ENCODE measurements at places on chromosomes 6 and 20. TPM values are rescaled to one million over a fixed set of nuclear protein-coding genes. Genes with fewer than 3 reads are reported as not detected.

ZNF451 gene
- 124 TPM for total RNA-seq

DNA sequence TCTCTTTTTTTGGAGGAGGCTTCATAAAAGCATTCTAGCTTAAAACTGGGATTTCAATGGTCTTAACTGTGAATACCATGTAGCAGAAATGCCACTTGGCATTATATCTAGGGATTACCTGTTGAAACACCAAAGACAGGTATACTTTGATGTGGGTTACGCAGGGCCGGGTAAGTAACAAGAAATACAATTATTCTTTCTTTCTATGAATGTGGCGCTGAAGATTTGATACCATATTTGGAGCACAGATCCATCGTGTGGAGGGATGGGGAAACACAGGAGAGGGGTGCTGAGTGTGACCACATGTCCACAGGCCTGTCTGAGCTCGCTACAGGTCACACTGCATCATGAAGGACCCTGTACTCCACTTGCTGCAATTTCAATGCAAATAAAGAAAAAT is 257.8 kb downstream of the GMPR start:
- DNase-seq = no peak

SCAND1 gene
- 82.7 TPM for total RNA-seq

DNA sequence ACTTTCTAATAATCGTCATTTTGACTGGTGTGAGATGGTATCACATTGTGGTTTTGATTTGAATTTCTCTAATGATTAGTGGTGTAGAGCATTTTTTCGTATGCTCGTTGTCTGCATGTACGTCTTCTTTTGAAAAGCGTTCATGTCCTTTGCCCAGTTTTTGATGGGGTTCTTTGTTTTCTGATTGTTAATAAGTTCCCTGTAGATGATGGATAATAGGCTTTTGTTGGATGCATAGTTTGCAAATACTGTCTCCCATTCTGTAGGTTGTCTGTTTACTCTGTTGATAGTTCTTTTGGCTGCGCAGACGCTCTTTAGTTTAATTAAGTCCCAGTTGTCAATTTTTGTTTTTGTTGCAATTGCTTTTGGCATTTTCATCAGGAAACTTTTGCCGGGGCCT is 32.3 kb upstream of the XRN2 start:
- DNase-seq = no peak

GRCh38 chr20:57089699-57090144 is 176.7 kb downstream of the BMP7 start:
- DNase-seq = peak; percentile 66

ABHD12 gene
- total RNA-seq = 17.0 TPM

SLC17A9 gene
- 3.5 TPM for total RNA-seq

RFX6 gene
- not detected for total RNA-seq
